Type B pancreatic cell (in vitro differentiated cells): ENCODE measurements at places on chromosomes 16 and 17. TPM values are rescaled to one million over a fixed set of nuclear protein-coding genes. Genes with fewer than 3 reads are reported as not detected.

- no peak for DNase-seq
- H3K36me3 ChIP-seq = no peaks in the 10 kb centered on the region
- H3K27me3 ChIP-seq = no peaks in the 10 kb centered on the region
- peaks cover 10% of the 10 kb centered on the region for H3K4me1 ChIP-seq
Observed at GRCh38 chr16:31464781-31465260, 5.5 kb downstream of the ARMC5 start.

KIF2B gene
- not detected in 2 replicates for total RNA-seq

- peak overlapping the region; percentile 64 for H3K4me3 ChIP-seq
- DNase-seq = no peak
- peak overlapping the region; percentile 86 for H3K27ac ChIP-seq
- no peaks in the 10 kb centered on the region for H3K27me3 ChIP-seq
Observed at GRCh38 chr16:4519274-4520058, 19.1 kb downstream of the CDIP1 start.

DNA sequence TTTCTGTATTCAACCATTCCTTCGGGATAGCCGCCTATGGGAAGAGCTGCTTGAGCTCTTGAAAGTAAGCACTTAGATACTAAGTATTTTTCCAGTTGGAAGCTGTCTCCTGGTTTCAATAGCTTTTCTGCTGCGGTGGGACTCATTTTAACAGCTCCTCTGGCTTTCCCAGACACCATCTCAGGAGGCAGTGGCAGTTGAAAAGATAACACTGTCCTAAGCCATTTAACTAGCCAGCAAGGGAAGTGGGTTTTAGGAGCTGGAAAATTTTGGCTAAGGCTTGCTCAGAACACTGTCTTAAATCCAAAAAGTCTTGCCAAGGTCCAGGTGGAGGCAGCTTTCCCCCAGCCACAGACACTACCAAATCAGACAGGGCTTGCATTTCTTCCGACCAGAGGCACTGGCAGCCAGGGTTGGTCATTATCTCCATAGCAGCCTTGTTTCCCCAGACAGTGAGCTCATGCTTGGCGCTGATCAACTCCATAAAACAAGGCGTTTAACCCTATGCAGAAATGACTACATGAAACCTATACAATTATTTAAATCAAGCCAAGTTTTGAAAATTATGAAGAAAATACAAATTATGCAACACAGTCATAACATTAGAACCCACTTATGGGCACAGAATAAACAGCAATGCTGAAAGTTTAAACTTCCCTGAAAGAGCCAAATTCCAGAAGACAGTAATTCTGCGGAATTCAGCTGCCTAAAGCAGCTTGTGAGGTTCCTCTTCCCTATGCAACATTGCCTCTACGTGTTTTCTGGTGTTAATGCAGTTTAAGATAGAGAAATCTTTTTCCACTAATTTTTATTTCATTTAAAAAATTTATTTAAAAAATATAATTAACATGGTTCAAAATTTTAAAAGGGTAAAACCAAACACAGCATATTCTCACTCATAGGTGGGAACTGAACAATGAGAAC is 25.0 kb downstream of the GABARAPL2 start:
- H3K4me3 ChIP-seq = no peak overlapping the region
- H3K4me1 ChIP-seq = peaks cover 7% of the 10 kb centered on the region
- H3K27me3 ChIP-seq = no peaks in the 10 kb centered on the region
- DNase-seq = no peak
- H3K27ac ChIP-seq = no peak overlapping the region

POLR2A gene
- total RNA-seq = 175 and 244 TPM in 2 replicates

GRCh38 chr16:35102780-35103403 is 1643.5 kb downstream of the TP53TG3F start:
- no peaks in the 10 kb centered on the region for H3K36me3 ChIP-seq
- no peak for DNase-seq
- H3K4me1 ChIP-seq = no peaks in the 10 kb centered on the region
- no peaks in the 10 kb centered on the region for H3K27me3 ChIP-seq

DNA sequence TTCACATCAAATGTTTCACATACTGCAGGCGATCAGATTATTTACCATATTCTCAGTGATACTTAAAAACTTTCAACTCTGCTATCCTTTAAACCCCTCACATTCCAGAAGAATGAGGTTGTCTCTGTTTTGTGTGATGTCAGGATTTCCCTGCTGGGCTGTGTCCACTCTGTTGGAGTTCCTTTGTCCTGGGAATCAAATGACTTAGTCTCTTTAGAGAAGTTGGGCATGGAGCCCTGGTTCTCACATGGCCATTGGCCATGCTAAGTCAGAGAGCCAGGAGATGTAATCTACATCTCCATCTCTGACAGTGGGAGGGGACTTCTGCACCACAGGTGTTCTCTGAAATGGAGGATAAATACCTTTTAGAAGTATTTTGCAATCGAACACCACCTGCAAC is 205.1 kb upstream of the MAF start:
- no peaks in the 10 kb centered on the region for H3K27me3 ChIP-seq
- H3K27ac ChIP-seq = no peak overlapping the region
- H3K4me1 ChIP-seq = peaks cover 4% of the 10 kb centered on the region
- no peak for DNase-seq

GRCh38 chr16:48054881-48055601 is 100.8 kb downstream of the ABCC12 start:
- peak overlapping the region; percentile 41 for H3K27ac ChIP-seq
- peak overlapping the region; percentile 52 for H3K4me3 ChIP-seq
- peaks cover 10% of the 10 kb centered on the region for H3K27me3 ChIP-seq
- no peaks in the 10 kb centered on the region for H3K36me3 ChIP-seq
- H3K4me1 ChIP-seq = peaks cover 17% of the 10 kb centered on the region

DNA sequence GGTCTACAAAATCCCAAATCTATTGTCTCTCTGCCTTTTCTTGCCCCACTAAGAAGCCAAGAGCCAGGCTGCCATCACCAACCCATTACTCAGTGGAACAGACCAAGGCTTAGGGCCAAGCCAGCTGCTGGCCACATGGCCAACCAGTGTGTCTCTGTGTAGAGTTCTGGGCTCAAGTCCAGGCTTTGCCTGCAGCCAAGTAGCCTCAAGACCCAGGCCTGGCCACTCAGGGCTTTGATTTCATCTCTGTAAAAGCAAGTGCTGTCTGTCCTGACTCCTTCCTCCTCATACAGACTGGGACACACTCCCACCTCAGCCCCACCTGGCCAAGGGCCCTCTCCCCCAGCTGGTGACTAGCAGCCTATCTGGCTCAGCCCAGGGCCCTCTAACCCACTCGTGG is 14.6 kb downstream of the SREBF1 start:
- peaks cover 52% of the 10 kb centered on the region for H3K4me1 ChIP-seq
- H3K27me3 ChIP-seq = no peaks in the 10 kb centered on the region

TMEM114 gene
- 0.50 TPM in 1 of 2 replicates, not detected in the other for total RNA-seq

- H3K36me3 ChIP-seq = peaks cover 5% of the 10 kb centered on the region
- peak overlapping the region; percentile 72 for H3K27ac ChIP-seq
- peaks cover 19% of the 10 kb centered on the region for H3K27me3 ChIP-seq
- DNase-seq = no peak
Observed at GRCh38 chr17:42682722-42683403, 532 bp downstream of the CNTNAP1 start.

- H3K4me1 ChIP-seq = no peaks in the 10 kb centered on the region
- no peak overlapping the region for H3K4me3 ChIP-seq
- DNase-seq = no peak
- H3K27ac ChIP-seq = no peak overlapping the region
- no peaks in the 10 kb centered on the region for H3K27me3 ChIP-seq
Observed at GRCh38 chr17:70613681-70614080, 444.3 kb downstream of the KCNJ2 start.

- no peak for DNase-seq
- no peaks in the 10 kb centered on the region for H3K36me3 ChIP-seq
- H3K27me3 ChIP-seq = peaks cover 10% of the 10 kb centered on the region
- H3K4me3 ChIP-seq = no peak overlapping the region
- H3K4me1 ChIP-seq = peaks cover 17% of the 10 kb centered on the region
Observed at GRCh38 chr17:66620528-66620927, 214.4 kb upstream of the CACNG5 start.

- no peak for DNase-seq
- H3K27ac ChIP-seq = no peak overlapping the region
- H3K36me3 ChIP-seq = no peaks in the 10 kb centered on the region
- no peak overlapping the region for H3K4me3 ChIP-seq
- peaks cover 21% of the 10 kb centered on the region for H3K27me3 ChIP-seq
- H3K4me1 ChIP-seq = no peaks in the 10 kb centered on the region
Observed at GRCh38 chr17:3678821-3679530, 10.4 kb downstream of the EMC6 start.

ZG16 gene
- total RNA-seq = 0.85 and 1.5 TPM in 2 replicates
